Heart left ventricle (tissue), 16 donors: ENCODE measurements at places on chromosomes 11 and 22.

DNA sequence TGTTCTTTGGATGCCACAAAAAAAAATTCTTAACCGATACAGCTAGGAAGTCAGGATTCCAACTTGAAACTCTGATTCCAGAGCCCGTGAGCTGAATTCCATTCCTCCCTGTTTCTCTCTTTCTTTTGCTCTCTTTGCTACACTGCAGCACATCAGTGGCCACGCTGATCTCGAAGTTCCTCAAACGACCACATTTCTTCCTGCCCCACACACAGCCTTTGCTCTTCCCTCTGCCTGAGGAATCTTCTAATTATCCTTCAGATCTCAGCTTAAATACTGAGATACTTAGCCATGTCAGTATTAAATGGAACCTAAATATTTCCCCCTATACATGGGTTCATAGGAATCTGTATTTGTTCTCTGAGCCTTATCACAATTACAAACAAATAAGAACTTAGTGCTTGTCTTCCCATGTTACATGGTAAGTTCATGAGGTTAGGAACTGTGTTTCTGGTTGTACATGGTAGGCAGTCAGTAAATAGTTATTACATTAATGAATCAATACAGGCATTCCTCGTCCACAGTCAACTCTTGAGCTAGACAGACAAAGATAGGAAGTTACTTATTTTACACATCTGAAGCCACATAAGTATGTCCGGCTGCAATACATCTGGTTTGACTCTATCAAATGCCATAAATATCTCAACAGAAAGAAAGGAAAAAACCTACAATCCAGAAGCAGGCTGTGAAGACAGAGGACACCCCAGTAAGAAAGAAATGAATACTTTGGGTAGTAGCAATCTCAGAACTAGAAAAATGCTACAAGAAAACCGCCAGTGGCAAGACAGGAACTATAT lies 86.6 kb downstream of the MAML2 start:
- no peak for DNase-seq

DNA sequence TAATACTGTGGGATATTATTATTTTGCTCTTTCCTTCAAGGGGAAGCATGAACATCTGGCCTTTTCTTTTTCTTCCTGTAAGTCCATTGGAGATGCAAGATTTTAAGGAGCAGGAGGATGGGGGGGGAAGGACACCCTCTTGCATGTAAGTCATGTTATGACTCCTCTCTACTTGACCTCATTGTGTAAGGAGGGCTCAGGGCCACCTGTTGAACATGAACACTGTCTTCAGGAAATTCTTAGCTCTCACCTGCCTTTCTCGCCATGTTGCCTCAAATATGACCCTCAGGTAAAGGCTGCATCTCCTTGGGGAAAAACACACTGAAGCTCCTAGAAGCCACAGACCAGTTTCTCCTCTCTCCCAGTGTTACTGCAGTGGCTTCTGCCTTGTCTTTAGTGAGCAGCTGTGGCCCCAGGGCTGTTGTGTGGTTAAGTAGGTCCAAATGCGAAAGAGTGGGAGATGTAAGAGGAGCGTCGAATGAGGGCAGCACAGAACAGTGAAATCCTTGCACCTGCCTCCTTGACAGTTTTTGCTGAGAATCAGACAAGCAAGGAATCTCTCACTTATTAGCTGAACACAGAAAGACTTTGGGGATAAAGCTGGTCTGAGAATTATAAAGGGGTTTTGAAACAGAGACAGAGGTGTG lies 1.3 kb upstream of the RAG1 start:
- no peak for DNase-seq

DNA sequence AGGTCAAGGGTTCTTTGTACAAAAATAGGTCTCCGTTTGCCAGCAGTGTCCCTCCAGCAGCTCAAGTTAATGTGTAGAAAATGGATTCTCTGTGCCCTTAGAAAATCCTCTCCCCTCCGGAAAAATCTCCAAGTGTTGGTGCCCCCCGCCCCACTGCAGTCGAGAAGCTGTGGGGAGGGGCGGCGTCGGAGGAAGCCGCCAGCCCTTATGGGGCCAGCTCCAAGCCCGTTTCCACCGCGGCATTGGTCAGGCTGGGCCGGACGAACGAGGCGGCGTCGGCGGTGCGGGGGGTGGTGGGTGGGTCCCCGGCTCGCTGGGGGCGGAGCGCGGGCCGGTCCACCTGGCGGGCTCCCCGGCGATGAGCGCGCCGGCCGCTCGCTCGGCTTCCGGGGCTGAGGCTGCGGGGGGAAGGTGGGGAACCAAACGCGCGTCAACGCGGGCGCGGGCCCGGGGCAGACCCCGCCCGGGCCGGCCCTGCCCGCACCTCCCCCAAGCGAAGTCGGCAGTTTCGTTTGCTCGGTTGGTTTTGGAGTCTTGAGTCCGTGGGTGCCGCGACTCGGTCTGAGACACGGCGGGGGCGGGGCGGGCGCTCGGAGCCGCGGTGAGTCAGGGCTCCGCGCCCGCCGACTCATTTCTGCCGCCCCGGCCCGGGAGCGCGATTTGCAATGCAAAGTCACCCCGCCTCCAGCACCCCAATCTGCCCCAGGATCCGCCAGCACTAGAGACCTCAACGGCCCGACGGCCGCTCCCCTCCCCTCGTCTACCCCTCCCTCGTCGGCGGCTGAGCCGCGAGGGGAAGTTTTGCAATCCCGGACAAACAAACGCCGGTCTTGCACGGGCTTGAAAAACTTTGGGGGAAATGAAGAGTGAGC lies 1.4 kb downstream of the ASCL2 start:
- DNase-seq: peak; percentile 48

- no peak for DNase-seq
These were observed 507.6 kb downstream of the MIAT start for GRCh38 chr22:27164781-27165503.

DNA sequence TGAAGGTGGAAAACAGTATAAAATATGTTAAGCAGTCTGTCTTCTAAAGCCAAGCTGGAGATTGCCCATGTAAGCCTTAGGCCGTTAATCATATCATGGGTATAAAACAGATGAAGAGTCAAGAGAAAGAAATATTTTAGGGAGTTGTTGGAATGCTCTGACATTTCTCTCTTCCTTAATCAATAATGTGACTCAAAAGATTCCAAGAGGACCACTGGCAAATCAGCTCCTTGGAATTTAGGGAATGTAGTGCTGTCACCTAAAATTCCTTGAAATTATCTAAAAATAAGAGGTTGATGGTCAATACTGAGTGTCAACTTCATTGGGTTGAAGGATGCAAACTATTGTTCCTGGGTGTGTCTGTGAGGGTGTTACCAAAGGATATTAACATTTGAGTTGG lies 525.9 kb downstream of the KCNA4 start:
- no peak for DNase-seq

GRCh38 chr22:18023509-18024275 lies 669 bp downstream of the MICAL3 start:
- DNase-seq: peak; percentile 88

DNA sequence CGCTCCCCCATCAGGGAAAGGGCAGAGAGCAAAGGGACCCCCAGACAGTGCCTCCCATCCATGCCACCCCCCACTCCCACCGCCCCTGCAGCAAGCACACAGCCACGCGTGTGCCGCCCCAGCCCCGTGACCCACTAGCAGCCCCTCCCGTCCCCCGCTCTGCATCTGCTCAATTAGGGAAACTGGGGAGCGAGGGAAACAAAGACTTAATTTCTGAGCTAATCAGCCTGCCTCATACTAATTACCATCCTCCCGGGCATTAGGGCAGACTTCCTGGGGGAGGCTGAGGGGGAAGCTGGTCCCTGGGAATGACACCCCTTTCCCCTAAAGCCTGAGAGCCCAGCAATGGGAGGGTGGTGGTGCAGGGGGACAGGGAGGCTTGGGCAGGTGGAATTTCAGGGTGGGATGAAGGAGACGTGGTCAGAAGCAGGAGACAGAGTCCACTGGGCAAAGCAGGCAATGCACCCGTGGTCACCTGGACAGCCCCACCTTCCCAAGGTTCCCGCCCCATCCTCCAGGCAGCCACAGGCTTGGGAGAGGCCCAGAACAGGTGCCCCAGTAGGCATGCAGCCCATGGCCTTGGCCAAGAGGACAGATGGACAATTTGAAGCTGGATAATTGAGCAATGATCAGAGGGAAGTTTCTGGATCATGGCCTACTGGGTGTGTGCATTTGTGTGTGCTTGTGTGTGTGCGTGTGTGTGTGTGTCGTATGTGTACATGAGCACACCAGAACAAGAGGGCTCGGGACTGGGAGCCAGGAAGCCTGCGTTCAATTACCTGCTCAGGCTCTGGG lies 20.6 kb downstream of the ELFN2 start:
- no peak for DNase-seq

DNA sequence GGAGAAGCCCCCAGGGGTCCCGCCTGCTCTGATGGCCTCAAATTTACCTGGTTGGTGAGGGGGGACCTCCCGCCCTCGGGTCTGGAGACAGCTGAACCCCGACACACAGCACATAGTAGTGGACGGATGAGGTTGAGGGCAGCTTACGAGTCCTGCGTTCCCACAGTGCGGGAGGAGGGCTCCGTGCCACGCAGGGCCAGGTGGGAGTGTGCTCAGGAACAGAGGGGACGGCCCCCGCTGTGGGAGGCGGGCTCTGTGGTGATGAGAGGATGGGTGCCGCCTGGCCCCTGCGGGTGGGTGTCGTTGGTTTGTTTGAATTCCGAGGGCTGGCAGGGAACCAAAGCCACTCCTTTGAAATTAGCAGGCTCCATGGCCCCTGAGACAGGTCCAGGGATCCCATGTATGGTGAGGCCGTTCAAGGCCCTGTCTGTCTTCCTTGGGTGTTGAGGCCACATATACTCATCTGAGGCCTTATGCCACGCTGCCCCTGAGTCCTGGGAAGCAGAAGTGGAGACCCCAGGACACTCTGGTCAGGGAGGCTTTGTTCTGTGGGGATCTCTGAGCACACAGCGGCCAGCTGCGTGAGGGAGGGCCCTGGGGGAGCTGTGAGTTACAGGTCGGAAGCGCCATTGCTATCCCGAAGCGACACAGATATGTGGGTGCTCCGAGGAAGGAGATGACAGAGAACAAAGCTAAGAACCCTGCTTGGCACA lies 21.9 kb downstream of the NADSYN1 start:
- no peak for DNase-seq

DNA sequence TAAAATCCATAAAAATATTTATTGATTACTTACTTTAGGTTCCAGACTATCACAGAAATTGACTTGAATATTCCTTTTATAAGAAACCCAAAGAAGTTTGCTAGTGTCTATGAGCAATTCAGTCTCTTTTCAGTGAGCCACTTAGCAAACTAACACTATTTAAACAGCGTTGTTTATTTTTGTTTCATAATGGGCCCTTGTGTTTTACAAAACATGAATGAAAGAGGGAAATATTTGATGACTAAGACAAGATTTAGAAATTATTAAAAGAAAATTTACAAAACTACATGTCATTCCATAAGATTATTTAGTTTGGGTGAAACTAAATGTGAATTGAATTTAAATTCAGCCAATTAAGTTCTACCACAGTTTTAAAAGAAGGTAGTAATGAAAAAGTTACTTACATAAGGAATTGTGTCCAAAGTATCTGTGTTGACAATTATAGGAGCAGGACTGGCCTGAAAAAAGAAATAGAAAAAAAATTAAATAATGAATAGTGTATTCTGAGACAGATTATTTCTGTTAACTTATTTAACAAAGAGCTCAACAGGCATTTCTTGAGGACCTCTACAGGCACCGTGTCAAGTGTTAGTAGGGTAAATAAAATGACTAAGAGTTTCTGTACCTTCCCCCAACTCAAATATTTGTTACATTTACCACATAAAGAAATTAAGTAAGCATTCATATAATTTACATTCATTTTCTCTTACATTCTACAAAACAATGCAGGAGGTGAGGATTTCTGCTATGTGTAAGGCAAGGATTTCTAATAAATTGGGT lies 964.9 kb upstream of the CCDC90B start:
- no peak for DNase-seq
